ENCODE measurements at places on chromosomes 1 and 21. TPM values are rescaled to one million over a fixed set of nuclear protein-coding genes. Genes with fewer than 3 reads are reported as not detected.

Gene PLD5
- 2.7 TPM for total RNA-seq

Gene GPR52
- 1.7 TPM for total RNA-seq

Gene C1QA
- 3.2 TPM for total RNA-seq

Gene SPATA46
- total RNA-seq, result not detected

Gene CCDC27
- total RNA-seq, result not detected

Gene USP16
- total RNA-seq, result 27.5 TPM

Gene SHC1
- total RNA-seq, result 7.4 TPM
